ENCODE measurements at places on chromosomes 16 and 17. TPM values are rescaled to one million over a fixed set of nuclear protein-coding genes. Genes with fewer than 3 reads are reported as not detected.

Gene COL1A1
- total RNA-seq = 1,343 TPM

Gene ZSCAN10
- total RNA-seq = 0.59 TPM

Gene TP53TG3F
- total RNA-seq = 0.57 TPM

Gene KCNG4
- 0.43 TPM for total RNA-seq

Gene SDR42E2
- 0.15 TPM for total RNA-seq

Gene YPEL3
- total RNA-seq = 27.5 TPM

Gene TBC1D3I
- 0.42 TPM for total RNA-seq

Gene SENP3
- 55.9 TPM for total RNA-seq

Gene NLRP1
- total RNA-seq = 16.2 TPM

Gene SEPTIN12
- not detected for total RNA-seq

Gene TBC1D3G
- total RNA-seq = 1.7 TPM

Gene OR1F1
- total RNA-seq = 0.73 TPM

Gene KCNJ2
- 1.1 TPM for total RNA-seq

Gene PIPOX
- 11.8 TPM for total RNA-seq

Gene LITAFD
- not detected for total RNA-seq

Gene GUCY2D
- not detected for total RNA-seq

Gene PRSS22
- 1.0 TPM for total RNA-seq

Gene TMEM238L
- not detected for total RNA-seq

Gene TBC1D26
- total RNA-seq = 1.3 TPM

Gene GGA3
- 22.1 TPM for total RNA-seq

Gene KRTAP2-3
- total RNA-seq = 0.63 TPM

Gene TMIGD1
- total RNA-seq = not detected

Gene HID1
- 0.86 TPM for total RNA-seq

Gene CDT1
- 10.5 TPM for total RNA-seq

Gene SLC5A2
- 1.2 TPM for total RNA-seq

Gene CHRNB1
- total RNA-seq = 7.2 TPM

Gene USP36
- total RNA-seq = 57.5 TPM

Gene PERCC1
- total RNA-seq = not detected

Gene SOX15
- total RNA-seq = 2.0 TPM

Gene CTDNEP1
- total RNA-seq = 83.4 TPM

Gene IRX3
- total RNA-seq = 28.0 TPM

Gene CACNG5
- total RNA-seq = 2.8 TPM

Gene PRAC2
- not detected for total RNA-seq

Gene KRTAP3-2
- total RNA-seq = not detected

Gene VMO1
- total RNA-seq = not detected

Gene KRT24
- total RNA-seq = not detected

Gene EEF2K
- total RNA-seq = 10.7 TPM

Gene ZNF689
- total RNA-seq = 11.6 TPM

Gene CCT6B
- 8.8 TPM for total RNA-seq

Gene RNF222
- total RNA-seq = 0.17 TPM
